ENCODE measurements at places on chromosomes 1 and 21.
A peak's percentile ranks its signal among the peaks of the same experiment; 100 is the strongest.

DNA sequence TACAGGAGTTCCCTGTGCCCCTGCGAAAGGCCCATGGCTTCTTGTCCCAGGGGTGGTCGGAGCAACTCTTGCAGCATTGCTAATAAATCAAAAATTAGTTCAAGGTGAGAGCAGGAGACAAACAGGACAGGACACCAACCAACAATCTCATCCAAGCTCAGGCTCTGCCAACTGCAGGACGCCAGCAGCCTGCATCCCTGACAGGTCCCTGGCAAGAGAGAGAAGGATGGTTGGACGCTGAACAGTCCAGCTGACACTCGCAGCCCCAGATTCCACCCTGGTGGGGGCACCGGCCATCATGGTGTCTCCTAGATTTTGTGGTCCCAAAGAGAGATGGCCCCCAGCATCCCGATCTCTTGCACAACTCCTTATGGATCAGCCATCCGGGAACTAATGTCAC lies 142.1 kb upstream of the VAMP3 start:
- DNase-seq: no peak

DNA sequence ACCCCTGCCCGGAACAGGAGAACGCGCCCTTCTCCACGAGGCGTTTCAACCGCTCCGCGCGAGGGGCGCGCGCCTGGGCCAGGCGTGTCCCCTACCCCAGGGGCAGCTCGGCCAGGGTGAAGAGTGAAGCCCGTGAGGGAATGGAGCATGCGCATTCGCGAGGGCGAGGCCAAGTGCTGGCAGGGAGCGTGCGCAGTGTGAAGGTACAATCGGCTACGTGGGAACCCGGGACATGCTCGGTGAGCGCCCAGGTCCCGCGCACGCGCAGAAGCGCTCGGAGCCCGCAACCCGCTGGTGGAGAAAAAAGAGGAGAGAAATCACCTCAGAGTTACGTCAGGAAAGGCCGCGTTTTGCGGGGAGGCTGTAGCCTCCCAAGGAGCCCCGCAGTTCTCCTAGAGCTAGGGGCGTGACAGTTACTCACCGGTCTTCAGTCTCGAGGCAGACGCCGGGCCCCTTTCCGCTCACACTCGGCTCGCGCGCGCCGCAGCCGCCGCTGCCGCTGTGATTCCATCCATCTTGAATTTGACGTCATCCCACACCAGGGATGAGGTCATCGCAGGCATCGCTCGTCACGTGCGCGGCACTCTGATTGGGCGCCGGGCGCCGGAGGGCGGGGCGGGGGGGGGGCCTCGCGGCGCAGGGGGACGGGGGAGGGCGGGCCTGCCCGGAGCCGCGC lies at the start of gene ZBTB21:
TSS of gene ZBTB21 (minus strand) at position 530 of the 676 bp plus-strand sequence. CDS start 16,265 bp downstream, outside the sequence.
- peak; percentile 95 for DNase-seq

- no peak for DNase-seq
Measured at GRCh38 chr1:221228594-221228993, 349.4 kb downstream of the HLX start.

DNA sequence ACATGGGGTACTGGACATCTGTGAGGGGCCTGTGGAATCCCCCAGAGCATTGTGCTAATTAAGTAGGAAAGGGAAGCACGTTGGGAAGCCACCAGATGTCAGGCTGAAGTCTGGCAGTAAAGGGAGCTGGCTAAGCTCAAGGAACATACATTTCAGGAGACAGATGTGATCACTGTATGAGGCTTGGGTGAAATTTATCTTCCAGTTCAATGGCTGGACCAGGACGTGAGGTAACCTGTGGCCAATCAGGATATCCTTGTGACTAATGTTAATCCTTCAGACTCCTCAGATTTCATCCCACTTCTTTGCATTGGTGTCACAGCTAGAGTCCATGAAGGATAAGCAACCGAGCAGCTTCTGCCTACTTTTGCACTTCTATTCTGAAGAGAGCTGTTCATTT lies 110.2 kb upstream of the APP start:
- DNase-seq: peak; percentile 8

DNA sequence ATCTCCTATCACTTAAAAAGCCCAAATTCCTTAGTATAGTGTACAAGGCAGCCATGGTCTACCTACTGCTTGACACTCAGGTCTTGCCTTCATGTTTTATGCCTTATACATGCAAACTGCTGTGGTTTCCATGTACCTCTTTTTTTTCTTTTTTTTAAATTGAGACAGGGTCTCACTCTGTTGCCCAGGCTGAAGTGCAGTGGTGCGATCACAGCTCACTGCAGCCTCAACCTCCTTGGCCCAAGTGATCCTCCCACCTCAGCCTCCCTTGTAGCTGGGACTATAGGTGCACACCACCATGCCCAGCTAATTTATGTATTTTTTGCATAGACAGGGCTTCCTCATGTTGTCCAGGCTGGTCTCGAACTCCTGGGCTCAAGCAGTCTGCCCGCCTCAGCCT lies 8.0 kb downstream of the CD55 start:
- DNase-seq: no peak

- DNase-seq: no peak
Measured at GRCh38 chr1:110347182-110347893, 8.2 kb downstream of the RBM15 start.

DNA sequence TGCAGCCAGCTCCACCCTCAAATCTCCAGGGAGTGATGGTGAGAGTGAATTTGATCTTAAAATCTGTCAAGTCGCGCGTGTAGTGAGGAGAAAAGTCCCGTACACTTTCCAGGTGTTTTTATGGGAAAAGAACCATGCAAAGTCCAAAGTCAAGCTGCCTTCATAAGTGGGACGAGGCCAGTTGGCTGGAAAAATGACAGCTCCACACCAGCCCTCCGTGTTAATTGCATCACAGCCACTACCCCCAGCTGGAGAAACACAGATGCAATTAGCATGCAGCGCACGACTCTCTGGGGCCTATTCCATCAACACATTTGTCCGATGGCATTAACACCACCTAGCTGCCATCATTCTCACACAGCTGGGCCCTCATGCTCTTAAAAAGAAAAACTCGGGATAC lies 68.4 kb downstream of the KLHDC7A start:
- DNase-seq: no peak

- DNase-seq: no peak
Measured at GRCh38 chr1:8127171-8127641, 101.1 kb upstream of the ERRFI1 start.

GRCh38 chr1:154583773-154584172 lies 16.2 kb downstream of the CHRNB2 start:
- no peak for DNase-seq

- no peak for DNase-seq
Measured at GRCh38 chr1:111618961-111619634, 491 bp upstream of the RAP1A start.

DNA sequence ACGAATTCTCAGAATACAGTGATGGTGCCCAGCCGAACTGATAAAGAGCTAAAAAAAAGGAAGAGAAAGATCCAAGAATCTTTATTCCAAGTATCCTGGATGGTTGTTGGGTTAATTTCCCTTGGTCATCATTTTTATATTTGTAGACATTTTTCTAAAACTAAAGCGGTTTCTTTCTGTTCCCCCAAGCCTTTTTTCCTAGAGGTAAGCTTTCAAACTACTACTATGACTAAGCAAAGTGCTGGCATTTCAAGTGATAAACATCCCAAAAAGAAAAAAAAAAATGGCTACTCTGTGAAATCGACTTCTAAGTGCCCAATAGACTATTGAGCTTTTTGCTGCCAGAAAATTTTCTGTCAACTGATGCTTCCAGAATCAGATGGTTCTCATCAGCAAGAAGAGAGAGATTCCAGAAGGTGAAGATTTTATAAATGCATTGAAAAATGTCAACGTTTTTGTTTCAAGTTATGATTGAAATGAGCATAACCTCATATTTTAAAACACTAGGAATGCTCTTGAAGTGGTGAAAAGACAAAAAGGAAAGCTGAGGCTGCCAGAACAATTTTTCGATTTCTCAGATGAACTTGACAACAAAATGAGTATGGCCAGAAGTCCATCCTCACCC lies 96.1 kb upstream of the ZC3H11B start:
- no peak for DNase-seq

DNA sequence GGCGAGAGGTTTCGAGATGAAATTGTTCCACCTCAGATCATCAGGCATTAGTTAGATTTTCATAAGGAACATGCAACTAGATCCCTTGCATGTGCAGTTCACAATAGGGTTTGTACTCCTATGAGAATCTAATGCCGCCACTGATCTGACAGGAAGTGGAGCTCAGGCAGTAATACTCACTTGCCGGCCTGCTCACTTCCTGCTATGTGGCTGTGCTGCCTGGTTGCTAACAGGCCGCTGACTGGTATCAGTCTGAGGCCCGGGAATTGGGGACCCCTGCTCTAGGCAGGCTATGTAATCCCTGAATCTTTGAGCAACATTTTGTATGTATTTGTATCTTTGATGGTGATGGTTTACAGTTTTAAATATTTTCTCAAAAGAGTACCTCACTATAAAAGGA lies 32.5 kb downstream of the XKR8 start:
- no peak for DNase-seq

DNA sequence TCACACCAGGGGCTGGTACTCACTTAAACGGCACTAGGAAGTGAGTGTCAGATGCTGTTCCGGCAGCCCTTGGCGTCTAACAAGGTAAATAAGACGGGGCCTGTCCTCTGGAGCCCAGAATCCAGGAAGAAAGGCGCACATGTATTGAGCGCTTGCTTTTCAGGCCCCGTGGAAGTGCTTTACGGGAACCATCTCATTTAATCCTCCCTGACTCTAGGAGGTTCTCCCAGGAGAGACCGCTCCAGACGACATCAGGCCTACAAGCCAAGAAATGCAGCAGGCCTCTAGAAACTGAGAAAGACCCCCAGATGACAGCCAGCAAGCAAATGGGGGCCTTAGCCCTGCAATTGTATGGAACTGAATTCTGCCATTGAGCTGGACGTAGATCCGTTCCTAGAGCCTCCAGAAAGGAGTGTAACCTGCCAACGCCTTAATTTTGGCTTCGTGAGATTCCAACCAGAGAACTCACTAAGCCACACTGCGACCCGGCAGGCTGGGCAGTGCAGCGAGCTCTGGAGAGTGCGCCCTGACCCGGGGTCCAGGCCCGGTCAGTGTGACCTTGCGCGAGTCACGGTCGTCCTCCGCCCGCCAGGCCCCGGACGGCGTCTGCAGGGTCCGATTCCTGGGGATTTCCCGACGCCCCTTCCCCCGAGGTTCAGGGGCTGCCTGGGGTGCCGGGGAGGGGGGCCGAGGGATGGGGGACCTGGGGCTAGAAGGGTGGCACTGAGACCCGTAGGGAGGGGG lies 532 bp upstream of the MANEAL start:
- no peak for DNase-seq

DNA sequence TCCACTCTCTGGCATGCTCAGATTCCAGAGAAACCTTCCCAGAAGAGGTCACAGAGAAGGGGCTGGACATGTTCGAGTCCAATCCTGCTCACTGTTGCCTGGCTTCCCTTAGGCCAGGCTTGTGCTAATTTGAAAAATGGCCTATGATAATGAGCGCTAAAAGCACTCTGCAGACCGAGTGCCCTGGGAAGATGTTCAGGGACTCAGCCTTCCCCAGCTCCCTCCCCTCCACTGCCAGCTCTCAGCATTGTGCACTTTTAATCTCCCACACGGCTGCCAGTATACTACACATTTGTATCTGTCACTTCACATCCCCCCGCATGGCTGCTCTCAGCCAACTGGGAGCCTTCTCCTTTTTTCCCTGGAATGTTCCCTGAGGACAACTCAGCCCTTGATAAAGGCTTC lies 24.1 kb downstream of the FAM163A start:
- DNase-seq: no peak

DNA sequence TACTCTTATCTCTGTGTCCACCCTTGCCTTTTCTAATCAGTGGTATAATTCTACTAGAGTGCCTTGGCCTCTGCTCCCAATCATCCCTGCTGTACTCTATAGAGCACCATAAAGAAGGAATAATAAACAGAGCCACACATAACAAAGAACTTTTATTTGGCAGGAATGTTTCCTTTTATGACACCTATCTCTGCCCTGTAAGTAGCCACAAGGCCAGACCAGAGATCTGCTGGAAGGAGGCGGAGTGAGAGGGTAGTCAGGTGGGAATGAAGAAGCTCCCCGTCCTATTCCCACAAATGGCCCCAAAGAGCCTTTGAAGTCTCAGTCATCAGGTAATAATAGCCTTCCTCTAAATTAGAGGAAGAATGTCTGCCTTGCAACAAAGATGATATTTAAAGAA lies 32.7 kb downstream of the WLS start:
- DNase-seq: no peak

GRCh38 chr1:201888282-201889089 lies at the start of gene SHISA4:
TSS of gene SHISA4 (plus strand) at chr1:201888898. CDS start at chr1:201888995, 97 bp downstream.
- DNase-seq: no peak

DNA sequence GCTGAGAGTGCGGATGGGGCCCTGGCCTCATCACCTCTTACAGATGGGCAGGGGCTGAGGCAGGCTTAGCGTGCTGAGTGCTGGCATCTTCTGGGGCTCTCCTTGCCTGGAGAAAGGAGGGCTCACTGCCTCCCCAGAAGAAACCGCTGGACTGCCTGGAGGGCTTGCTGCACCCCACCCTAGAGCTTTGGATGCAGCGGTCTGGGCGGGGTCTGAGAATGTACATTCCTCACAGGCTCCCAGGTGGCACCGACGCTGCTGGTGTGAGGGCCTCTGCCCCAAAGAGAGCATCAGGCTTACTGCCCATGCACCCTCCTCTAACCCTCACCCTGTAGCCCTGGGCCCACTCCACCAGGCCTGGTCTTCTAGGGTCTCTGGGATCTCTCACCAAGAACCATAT lies 51.1 kb downstream of the RAP1GAP start:
- DNase-seq: no peak
